NCI-H187 treated with DMSO at 0.1 percent for 48 hours (cell line): ENCODE measurements at places on chromosomes 6 and 20.

- no peak for DNase-seq
Observed at GRCh38 chr6:160101277-160102205, 20.1 kb upstream of the SLC22A1 start.

GRCh38 chr20:57396984-57397692 is 5.9 kb downstream of the RBM38 start:
- DNase-seq: no peak

DNA sequence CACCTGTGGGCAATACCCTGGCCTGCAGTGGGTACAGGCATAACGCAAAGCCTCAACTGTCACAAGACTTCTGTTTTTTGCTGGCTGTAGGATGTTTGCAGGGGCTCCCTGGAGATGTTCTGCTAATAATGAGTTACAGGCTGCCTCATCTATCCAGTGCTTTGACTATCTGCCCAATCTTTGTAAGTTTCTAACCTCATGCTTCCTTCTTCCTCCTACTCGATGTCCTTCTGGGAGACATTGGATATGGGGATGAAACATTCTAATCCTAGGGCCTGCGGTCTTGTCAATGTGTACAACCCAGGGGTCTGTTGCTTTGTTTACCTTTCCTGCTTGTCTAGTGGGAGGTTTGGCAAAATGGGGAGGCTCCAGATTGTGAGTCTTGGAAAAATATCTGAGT is 136.8 kb upstream of the TCF21 start:
- DNase-seq: no peak

DNA sequence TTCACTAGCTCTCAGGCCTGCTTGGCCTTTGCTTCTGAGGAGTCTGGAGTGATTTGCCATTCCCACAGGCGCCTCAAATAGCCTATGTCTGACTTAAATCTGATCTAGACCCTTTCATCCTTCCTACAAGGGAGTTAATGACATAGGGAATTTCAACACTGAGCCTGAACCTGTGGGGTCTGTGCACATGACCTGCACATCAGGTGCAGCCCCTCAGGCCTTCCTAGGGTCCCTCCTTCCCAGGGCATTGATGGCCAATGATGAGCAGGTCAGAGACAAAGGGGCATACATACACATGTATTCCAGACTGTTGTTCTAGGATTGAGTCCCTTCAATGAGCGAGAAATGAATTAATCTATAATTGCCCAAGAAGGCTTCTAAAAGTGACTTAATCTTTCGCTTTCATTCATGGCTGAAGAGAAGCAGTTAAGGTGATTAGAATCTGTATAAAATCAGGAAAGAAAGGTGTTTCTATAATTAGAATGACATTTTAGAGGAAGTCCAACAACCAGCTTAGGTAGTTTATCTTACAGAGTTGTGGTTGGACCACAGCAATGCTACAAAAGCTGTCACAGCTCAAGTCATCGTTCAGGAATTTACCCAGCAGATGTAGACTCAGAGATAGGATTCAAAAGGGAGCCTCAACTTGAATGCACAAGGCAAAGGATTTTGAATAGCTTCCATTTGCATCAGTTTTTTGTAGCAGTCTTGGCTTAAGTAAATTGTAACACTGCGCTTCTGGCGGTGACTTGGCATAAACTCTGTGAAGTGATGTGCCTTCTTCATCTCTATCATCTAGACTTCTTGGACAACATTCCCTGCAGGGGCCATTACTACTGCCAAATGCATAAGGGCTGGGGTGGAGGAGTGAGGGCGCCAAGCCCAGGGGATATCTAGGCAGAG is 27.0 kb upstream of the TBC1D7 start:
- DNase-seq: no peak

GRCh38 chr6:116094041-116094440 is 6.6 kb upstream of the NT5DC1 start:
- no peak for DNase-seq

DNA sequence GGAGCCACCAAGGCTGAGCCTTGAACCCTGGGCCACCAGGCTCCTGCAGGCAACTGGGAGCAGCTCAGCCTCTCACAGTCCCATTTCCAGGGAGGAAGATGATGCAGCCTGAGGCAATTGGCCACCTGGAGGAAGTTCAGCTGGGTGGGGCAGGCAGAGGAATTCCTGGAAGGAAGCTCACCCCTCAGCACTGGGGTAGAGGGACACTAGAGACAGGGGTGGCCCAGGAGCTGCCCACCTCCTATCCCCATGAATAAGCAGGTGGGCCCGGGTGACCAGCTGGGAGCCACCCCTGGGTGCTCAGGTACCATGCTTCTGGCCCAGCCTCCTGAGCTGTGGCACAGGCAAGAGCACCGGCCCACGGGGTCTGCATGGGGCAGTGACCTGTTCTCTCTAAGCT is 3.6 kb upstream of the HSPA12B start:
- no peak for DNase-seq
